ENCODE measurements at places on chromosomes 4 and X.
A peak's percentile ranks its signal among the peaks of the same experiment; 100 is the strongest.

DNA sequence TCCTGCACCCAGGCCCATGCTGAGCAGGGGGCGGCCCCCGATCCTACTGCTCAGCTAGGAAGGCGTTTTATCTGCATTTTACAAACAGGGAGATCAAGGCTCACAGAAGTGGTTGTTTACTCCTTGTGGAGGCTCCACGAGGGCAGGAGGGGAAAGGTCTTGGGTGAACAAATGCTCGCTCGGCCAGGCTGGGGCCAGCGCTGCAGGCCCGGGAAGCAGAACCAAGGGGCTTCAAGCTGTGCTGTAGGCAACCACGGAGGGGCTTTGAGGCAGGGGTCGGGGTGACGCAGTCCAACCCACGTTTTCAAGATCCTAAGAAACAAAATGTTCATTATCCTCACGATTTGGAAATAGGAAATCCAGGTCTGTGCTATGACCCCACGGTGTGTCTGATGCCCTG, 125.8 kb downstream of the HMX1 start:
- DNase-seq = no peak

GRCh38 chr4:84799318-84799717, 167.2 kb downstream of the WDFY3 start:
- DNase-seq = no peak

DNA sequence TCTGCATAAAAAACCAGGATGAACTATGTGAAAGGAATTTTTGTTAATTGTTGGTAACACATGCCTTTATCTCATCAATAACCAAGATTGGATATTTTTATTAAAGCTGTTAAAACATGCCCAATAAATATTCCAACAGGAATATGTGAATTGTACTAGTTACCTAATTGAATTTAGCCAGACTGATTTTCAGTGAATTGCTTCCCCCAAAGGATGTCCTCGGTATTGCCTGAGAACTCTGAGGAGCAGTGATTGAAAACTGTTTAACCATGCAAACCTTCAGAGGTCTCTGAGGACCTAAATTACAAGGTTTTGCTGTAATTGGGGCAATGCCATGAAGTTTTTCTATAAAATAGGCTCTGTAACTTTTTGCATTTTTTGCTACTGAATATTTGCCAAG, 66.6 kb downstream of the BLTP1 start:
- DNase-seq = peak; percentile 32

DNA sequence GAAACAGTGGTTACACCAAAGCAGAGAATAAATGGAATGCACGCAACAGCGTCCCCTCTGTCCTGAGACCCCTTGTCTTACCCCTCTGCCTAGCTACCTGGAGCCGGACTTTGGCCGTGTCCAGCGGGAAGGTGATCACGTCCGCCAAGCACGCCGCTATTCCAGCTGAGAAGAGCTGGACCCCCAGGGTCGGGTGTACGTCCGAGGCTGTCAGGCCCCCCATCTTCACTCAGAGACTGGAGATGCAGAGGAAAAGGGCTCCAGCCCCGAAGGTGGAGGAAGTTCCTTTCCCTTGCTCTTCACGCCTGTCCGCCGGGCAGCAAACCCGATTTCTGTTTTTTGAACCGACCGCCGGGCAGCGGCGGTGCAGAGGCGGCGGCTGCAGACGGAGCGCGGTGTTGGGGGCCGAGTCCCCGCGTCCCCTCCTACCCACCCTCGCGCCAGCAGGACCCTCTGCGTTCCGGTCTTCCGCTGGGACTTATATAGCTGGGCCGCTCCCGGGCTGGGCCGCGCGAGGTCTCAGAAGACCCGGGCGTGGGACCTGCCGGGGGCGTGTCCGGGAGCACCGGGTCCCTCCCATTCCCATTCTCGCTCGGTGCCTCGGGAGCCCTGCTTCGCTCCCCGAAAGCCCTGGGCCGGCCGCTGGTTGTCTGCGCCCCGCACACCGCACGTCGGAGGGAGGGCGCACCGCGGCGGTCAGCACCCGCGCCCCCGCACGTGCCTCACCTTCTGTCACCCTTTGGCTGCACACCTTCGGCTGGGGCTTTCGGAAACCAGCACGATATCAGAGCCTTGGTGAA, at the start of gene UCP1:
Gene UCP1 (minus strand): TSS at position 455 of the 800 bp plus-strand sequence. CDS start 232 bp downstream, at position 223.
- DNase-seq = peak; percentile 38

GRCh38 chrX:16739574-16739973, 20.2 kb downstream of the SYAP1 start:
- peak; percentile 15 for DNase-seq
